ENCODE measurements at places on chromosomes 3 and 15.

GRCh38 chr3:128969993-128970739 lies 23.7 kb downstream of the CFAP92 start:
- peak; percentile 10 for DNase-seq

DNA sequence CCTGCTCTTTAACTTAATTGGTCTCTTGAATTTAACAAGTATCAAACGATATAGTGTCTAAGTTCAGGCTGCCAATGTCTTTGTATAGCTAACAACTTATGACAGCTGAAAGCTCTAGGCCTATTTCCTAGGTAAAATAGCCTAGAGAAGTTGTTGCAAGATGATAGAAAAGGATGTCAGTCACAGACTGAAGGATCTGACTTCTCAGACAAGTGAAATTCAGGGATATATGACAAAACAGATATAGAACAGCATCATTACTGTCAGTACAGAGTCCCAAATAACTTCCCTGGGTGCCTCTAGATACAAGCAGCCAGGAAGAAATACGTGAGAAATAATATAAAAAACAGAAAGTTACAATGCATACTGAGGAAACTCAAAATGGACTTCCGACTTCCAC lies 26.7 kb downstream of the C3orf70 start:
- DNase-seq, result no peak

DNA sequence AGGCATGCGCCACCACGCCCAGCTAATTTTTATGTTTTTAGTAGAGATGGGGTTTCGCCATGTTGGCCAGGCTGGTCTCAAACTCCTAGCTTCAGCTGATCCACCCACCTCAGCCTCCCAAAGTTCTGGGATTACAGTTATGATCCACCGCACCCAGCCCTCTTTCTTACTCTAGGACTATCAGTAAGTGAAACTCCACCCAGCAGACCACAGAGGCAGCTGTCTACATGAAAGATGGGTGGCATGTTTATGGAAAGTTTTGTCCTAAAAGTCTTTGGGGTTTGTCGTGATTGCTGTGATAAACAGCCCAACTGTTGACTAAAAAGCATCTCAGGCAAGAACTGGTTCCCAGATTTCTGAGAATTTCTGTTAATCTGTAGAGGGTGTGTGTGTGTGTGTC lies 10.9 kb downstream of the ARL6IP5 start:
- no peak for DNase-seq

GRCh38 chr15:99250001-99250400 lies 620 bp upstream of the TTC23 start:
- DNase-seq, result no peak

DNA sequence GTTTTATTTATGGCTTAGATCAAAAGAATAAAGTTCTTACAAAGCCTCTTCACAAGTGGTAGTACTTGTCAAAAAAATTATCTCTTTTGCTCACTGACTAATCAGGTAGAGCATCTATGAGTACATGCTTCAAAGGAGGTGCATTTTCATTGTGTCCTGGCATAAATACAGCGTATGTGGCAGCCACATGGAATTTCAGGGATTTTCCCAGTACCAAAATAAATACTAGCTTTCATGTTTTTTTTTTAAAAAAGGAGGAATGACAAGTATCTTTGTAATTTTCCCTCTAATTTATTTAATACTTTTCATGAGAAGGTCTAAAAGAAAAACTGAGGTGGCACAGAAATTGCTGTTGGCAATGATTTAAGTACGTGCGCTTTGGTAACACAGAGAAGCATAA lies 597.8 kb upstream of the ALCAM start:
- no peak for DNase-seq

DNA sequence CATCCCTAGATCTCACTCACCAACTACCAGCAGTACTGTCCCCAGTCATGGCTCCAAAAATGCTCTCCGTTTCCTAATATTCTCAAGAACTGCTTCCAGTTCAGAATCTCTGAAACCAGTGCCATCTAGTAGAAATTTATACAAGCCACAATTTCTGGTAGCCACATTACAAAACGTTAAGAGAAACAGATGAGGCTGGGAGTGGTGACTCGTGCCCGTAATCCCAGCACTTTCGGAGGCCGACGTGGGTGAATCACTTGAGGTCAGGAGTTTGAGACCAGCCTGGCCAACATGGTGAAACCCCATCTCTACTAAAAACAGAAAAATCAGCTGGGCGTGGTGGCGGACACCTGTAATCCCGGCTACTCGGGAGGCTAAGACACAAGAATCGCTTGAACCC lies 78.4 kb upstream of the RAD18 start:
- DNase-seq, result no peak

DNA sequence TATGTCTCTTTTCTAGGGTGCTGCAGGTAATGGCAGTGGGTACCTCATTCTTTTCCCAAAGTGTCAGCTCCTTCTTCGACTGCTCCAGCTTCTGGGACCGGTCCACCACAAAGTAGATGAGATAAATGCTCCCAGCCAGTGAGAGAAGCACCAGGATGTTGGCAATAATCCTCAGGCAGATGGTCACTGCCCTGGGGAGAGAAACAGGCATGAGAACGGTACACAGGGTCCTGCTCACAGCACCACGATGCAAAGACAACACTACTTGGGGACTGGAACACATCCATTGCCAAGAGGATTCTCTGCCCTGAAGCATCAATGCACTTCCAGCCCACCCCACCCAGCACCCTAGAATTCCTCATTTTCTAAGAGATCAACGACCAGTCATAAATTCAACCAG lies 22.4 kb downstream of the TMC3 start:
- DNase-seq, result no peak

DNA sequence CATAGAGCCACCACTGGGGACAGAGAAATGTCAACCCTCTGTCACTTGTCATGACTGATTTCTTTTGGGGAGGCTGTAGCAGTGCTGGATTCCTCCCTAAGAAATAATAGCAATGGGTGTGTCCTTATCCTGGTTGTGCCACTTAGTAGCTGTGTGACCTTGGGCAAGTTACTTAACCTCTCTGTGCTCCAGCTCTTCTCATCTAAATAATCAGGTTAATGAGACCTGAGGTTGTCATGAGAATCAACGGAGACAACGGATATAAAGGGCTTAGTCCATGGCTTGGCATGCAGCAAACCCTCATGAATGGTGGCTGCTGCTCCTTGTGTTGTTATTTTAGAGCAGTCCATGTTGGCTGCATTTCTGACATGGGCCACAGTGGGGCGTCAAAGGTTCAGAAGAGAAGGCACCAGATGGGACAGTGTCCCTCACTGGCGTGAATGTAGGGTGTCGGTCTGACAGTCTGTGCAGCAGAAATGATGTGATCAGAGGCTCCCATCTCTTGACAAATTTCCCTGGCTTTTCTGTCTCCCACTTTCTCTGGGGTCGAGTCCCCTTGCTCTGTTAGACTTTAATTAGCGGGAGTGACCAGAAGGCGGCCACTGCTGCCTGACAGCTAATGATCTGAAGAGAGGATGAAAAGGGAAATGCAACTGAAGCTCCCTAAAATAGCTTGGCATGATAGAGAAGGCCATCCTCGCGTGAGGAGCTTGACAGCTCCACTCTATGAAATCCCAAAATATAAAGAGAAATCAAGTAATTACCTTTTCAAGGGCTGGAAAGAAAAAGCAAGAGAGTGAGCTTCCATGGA lies 209.4 kb downstream of the CADPS start:
- peak; percentile 46 for DNase-seq

- no peak for DNase-seq
These were observed 151.8 kb downstream of the GHSR start for GRCh38 chr3:172296248-172296974.

GRCh38 chr3:33798113-33798417 lies 365 bp upstream of the PDCD6IP start:
- DNase-seq, result no peak

DNA sequence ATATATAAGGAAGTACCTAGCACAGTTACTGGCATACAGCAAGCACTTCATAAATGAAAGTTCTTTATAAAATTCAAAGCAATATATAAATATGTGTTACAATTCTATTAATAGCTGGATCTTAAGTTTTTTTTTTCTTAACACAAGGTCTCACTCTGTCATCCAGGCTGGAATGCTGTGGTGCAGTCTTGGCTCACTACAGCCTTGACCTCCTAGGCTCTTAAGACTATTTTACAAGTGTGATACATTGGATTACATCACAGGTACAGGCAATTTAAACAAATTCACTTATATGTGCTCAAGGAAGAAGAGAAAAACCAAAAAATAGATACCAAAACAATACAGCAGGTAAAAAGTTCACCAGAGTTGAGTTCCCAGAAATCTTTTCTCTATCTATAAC lies 60.6 kb downstream of the ZNF280D start:
- DNase-seq, result no peak

DNA sequence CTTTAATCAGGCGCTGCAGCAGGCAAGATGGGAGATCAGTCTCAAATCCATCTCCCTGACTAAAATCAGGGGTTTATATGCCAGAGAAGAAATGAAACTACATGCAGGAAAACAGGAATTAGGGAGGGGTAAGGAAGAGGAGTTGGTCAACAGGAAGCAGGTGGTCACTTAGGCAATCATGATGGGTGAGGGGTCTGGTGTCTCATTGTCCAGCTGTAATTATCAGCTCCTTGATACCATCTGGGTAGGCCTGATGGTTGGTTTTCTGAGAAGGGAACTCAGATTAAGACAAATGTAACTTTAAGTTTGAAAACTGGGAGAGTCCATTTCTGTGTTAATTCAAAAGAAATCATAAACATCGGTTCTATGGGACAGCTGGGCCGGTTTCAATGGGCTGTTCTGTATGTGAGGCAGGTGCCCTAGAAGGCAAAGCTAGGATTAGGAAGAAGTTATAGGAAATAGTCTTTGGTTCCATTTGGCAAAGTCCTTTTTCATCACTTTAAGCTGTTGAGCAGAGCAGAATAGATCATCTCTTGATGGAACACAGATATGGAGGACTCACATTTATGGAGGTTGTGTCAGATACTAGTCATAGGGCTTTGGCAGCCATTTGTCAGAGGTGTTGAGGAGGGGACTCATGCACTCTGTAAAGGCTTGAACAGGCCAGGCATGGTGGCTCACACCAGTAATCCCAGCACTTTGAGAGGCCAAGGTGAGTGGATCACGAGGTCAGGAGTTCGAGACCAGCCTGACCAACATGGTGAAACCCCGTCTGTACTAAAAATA lies 149.4 kb downstream of the VGLL4 start:
- DNase-seq, result no peak

DNA sequence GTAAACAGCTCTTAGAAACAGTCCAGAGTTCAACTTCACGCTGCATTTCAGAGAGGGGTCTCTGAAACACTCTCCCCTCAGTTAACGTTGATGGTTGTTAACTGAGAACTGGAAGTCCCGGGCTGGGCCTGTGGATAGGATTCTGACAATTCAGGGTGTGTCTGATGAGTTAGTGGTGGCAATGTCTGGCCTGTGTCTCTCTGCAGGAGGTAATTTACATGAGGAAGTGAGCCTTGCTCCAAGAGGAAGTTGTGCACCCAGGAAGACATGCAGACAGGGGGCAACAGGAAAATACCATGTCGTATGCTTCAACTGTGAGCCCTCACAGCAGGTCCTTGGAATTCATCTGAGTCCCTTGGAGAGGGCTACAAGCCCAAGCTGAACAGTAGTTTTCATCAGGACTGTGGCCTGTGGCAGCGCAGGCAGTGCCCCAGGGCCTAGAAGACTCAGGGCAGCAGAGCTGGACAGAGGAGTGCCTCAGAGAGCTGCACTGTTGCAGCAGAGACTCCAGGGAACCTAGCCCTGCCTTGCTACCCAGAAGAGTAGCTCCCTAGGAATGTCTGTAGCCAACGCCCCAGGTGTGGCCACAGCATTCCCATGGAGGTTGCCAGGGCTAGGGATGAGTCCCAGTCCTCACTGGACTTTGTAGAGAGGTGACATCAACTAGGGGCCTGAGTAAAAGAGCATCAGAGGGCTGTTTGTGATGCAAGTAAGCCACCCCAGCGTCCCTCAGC lies 104.6 kb upstream of the SELENOK start:
- DNase-seq, result no peak

GRCh38 chr15:39685999-39686613 lies 96.5 kb downstream of the FSIP1 start:
- peak; percentile 44 for DNase-seq

GRCh38 chr3:124636101-124636862 lies 94.0 kb upstream of the UMPS start:
- DNase-seq, result no peak

GRCh38 chr3:123789760-123790159 lies 94.4 kb downstream of the MYLK start:
- DNase-seq, result no peak

DNA sequence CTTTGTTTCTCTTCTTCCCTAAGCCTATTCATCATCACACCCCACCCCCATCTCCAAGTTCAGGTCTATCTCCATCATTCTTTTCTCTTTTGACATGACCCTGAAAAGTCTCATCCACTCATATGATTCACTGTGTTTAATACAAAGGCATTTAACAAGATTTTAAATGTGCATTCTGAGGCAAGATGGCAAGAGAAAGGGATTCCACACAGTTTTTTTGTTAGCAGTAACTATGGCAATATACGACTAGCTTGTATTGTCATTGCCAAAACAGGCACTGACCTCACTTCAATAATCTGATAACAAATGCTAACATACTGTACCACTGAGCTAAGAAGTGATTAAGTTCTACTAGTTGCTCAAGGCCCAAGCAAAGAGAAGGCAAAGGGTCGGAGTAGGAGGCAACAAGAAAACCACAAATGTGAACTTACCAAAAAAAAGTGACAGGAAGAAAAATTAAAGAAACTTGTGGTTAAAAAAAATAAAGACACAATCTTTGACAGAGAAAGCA lies 53.2 kb downstream of the FBN1 start:
- DNase-seq, result no peak

DNA sequence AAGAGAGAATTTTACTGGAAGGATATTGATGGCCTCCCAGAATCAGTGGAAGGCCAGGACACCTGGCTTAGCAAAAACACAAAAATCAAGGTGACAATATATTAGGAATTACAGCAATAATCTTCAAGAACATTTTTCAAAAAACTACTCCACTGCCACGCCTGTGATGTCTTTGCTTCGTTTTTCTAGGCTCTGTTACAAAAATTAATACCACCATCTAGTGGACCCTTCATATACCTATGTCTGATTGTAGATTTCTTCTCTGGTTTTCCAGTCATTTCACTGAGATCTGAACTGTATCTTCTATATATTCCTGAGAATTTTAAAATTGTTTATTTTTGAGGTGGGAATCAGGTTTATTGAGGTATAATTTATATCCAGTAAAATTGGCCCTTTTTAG lies 5.6 kb upstream of the SLC33A1 start:
- peak; percentile 56 for DNase-seq

GRCh38 chr3:99458013-99458412 lies 180.4 kb upstream of the COL8A1 start:
- DNase-seq, result no peak

GRCh38 chr3:187744169-187745151 lies 808 bp downstream of the BCL6 start:
- DNase-seq, result peak; percentile 27

DNA sequence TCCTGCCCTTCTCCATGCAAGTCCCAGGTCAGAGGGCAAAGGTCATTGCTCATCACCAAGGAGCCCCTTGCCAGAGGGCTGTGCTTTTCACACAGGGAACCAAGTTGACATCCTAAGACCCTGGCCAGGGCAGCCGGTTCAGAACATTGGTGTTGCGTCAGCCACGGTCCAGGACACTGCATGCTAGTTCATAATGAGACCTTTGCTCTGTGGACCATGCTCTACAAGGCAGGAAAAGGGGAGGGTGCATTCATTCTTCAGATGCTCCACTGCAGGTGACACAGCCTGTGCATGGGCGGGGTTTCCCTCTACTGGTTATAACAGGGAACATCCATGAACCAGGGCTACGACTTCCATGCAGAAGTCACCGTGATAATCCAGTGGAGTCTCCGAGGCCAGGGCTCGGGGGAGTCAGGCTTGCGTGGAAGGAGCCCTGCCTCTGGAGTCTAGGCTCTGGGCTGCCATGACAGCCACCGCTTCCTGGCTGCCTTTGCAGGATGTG lies 81.6 kb downstream of the OCA2 start:
- no peak for DNase-seq
